A172 (cell line): ENCODE measurements at places on chromosomes 4 and X.

GRCh38 chr4:186078981-186079638, 10.2 kb downstream of the TLR3 start:
- DNase-seq: no peak

DNA sequence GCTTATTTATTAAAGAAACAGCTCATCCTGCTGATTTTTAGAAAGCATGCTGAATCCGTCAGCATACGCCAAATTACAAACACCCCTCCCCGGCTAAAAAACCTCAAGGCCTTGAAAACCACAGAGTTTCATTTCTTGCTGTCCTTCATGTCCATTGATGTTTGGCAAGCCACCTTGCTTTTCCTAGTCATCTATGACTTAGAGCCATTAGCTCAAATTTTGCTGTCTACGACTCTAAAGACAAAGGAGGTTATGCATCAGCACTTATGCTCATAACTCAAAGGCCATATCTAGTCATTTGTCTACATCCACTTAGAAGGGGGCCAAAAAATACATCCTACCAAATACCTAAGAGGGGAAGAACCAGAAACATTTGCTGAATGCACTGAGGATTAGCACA, 925.1 kb downstream of the PCDH7 start:
- no peak for DNase-seq

DNA sequence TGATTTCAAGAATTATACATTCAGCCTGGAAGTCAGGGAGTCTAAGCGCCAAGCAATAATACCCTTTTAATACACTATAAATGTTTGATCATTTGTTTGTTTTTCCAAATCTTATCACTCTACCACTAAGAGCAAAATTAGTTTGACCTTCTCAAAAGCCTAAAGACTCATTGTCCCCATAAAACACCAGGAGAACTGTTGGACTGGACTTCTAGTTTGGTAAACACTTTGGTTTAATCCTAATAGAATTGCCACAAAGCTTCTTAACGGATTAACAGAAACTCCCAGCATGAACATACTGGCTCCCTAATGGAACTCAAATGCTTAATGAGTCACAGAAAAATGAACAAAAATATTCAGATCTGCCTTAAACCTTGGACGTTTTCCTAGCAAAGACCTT, 34.9 kb downstream of the SYTL5 start:
- no peak for DNase-seq

DNA sequence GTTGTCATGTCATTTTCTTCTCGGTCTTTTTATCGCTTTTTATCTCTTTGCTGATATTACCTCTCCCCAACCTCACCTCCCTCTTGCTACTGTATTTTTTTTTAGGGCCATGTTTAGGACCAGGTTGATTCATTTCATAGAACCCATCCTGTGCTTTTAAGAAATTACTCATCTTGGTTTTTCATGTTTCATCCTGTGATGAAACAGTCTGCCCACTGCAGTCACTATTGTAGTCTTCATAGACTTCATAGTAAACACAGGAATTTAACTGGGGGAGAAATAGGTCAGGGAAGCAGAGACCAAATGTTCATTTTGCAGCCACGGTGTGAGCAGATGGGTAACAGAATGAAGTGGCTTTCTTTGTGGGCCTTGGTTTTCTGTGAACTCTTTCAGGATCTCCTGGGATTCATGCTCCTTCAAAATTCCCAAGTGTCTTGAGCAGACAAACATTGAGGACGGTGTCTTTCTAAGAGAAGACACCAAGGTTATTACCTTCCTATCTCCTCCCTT, 161.8 kb downstream of the NAA11 start:
- no peak for DNase-seq

DNA sequence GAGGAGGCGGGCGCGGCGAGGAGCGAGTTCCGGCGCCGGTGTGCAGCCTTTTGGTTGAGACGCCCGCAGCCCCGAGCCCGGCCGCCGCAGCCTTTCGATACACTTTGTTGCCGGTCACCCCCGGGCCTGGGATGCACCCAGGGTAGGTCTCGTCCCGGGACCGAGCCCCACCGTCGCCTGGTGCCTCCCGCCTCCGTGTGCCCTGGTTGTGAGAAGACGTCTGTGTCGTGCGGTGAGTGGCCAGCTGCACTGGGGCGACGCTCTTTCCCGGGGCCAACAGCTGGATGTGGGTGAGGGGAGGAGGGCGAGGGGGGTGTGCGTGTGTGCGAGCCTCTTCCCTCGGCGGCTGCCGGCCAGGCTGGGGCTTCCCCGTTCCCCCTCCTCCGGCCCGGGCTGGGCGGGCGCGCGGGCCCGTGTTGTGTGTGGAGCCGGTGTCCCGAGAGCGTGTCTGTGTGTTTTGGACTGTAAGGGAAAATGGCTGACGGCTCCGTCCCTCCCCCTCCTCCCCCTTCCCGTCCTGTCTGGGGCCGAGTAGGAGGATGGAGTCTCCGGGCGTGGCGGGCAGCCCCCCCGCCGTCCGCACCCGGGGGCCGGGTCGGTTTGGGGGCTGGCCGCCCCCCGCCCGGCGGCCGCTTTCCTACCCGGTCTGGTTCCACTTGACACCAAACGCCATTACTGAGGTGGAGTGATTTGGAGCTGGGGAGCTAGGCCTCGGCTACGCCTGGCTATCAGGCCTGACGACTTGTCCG, 807 bp downstream of the USP9X start:
- DNase-seq: peak; percentile 46

- no peak for DNase-seq
These were observed 4.6 kb upstream of the SOWAHD start for GRCh38 chrX:119753639-119754257.
